ENCODE measurements at places on chromosomes 12 and 14.

DNA sequence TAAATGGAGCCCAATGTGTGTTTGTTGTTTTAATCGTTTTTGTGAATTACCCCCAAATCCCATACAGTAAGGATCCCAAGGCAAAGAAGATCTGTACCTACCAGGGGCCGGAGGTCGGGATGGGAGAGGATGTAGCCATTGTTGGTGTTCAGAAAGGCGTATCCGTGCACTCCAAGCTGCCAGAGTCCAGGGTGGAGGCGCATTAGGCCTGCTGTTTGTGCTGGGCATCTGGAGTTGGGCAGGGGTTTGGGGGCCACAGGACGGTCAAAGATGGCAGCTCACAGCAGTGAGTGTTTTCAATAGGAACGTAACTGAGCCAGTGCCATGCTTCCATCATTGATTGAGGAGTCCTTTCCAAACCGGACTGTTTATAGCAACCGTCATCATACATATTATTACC, 40.2 kb downstream of the CACNA2D4 start:
- no peak for DNase-seq

DNA sequence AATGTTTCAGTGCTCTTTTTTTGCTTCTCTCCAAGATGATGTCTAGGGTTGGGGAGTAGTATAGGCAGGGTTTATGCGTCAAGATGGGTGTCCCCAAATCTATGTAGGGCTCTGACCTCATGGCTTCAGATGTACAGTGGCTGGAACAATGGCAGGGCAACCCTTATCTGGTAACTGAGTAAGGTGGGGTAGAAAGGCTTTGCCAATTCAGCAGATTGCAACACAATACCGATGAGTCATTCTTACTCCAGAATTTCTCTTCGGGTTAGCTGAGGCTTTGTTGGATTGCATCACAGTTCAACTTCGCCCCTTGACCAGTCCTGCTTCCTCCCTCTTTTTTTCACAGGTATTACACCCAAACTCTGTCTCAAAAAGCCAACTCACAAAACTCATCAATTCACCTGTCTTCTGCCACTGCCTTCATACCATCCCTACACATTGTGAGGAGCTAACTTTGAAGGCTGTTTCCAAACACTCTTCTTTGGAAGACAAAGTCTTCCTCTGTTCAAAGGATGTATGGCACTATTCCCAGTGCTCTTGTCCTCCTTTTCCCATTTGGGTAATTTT, 190.2 kb upstream of the CNOT2 start:
- DNase-seq = no peak

GRCh38 chr12:117277875-117278274, 83.6 kb downstream of the NOS1 start:
- no peak for DNase-seq

- DNase-seq = no peak
Measured at GRCh38 chr12:42180990-42181596, 36.4 kb upstream of the GXYLT1 start.

DNA sequence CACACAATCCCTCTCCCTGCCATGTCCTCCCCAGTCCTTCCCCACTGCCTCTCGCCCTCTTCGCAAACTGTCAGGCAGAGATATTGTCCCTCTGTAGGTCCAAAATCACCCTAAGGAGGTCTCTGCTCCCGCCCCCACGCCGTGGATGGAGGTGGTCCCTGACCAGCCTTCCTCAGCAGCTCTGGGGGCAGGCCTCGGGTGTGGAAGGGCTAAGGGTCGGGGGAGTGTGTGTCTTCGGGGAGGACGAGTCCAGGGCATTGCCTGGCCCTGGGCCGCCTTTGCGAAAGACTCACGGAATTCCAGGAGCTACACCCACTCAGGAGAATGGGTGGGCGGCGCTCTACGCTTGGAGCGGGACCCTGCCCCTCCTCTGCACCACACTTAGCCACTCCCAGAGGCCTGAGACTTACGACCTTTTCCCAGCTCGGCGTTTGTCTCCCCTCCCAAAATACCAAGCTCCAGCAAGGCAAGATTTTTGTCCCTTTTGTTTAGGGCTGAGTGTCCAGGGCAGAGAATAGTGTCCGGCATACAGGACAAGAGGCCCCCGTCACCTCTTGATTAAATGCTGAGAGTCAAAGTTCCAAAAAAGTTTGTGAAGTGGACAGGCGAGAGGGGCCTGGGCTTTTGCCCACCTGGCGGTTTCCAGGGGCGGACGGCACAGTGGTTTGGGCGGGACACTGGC, 881 bp downstream of the PYGL start:
- no peak for DNase-seq

GRCh38 chr14:23631702-23632460, 4.3 kb upstream of the DHRS2 start:
- DNase-seq = peak; percentile 41

GRCh38 chr12:120775862-120776552, 50.4 kb downstream of the ACADS start:
- DNase-seq = no peak

- no peak for DNase-seq
Measured at GRCh38 chr14:104142136-104142945, 4.0 kb downstream of the KIF26A start.

GRCh38 chr12:12167847-12168246, 97.1 kb downstream of the BCL2L14 start:
- DNase-seq = no peak
